ENCODE measurements at places on chromosomes 5 and 9.

- no peak overlapping the region for H3K27ac ChIP-seq
- no peaks in the 10 kb centered on the region for H3K27me3 ChIP-seq
These were observed 59.9 kb downstream of the CAVIN4 start for GRCh38 chr9:100637787-100638186.

GRCh38 chr9:107222020-107222522 is 61.0 kb upstream of the RAD23B start:
- H3K4me3 ChIP-seq: no peak overlapping the region
- DNase-seq: peak; percentile 86
- H3K27me3 ChIP-seq: no peaks in the 10 kb centered on the region
- H3K36me3 ChIP-seq: no peaks in the 10 kb centered on the region
- H3K27ac ChIP-seq: no peak overlapping the region
- H3K4me1 ChIP-seq: peaks cover 7% of the 10 kb centered on the region

GRCh38 chr5:204462-204861 is 13.2 kb downstream of the LRRC14B start:
- H3K27ac ChIP-seq: no peak overlapping the region
- no peaks in the 10 kb centered on the region for H3K4me1 ChIP-seq
- H3K27me3 ChIP-seq: no peaks in the 10 kb centered on the region

DNA sequence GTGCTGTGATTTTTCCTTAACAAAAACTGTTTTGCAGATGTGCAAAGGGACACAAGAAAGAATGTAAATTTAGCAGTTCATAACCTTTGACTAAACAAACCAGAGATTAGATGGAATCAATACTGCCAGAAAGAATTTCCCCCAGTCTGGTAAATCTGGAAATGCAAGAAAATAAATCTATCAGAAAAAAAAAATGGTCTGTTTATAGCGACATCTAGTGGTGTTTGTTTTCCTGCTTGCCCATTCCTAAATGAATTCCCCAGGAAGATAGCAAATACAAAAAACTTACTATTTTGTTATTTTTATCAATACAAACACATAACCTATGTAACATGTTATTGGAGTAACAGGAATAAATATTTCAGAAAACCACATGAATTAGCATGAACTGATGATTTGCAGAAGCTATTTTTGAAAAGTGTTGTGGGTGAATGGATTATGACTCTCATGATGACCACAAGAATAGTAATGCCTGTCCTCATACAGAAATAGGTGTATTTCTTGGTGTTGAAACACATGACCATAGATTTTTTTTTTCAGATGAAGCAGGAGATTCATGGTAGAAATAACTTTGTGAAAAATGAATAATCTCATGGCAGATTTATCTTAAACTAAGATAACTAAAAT is 1703.8 kb downstream of the MAT2B start:
- no peak overlapping the region for H3K27ac ChIP-seq
- H3K36me3 ChIP-seq: no peaks in the 10 kb centered on the region
- no peaks in the 10 kb centered on the region for H3K4me1 ChIP-seq
- H3K27me3 ChIP-seq: no peaks in the 10 kb centered on the region
- no peak for DNase-seq

- peaks cover 7% of the 10 kb centered on the region for H3K4me1 ChIP-seq
- no peaks in the 10 kb centered on the region for H3K27me3 ChIP-seq
- DNase-seq: no peak
- H3K36me3 ChIP-seq: no peaks in the 10 kb centered on the region
These were observed 81.0 kb upstream of the MAST4 start for GRCh38 chr5:66515209-66515608.

Data from lung (tissue), 17 donors.